ENCODE measurements at places on chromosomes 4 and X. TPM values are rescaled to one million over a fixed set of nuclear protein-coding genes. Genes with fewer than 3 reads are reported as not detected.

The FRMPD4 gene
- polyA plus RNA-seq, result 0.22 TPM

The DGKK gene
- not detected for polyA plus RNA-seq

The LONRF3 gene
- polyA plus RNA-seq, result 2.6 TPM

GRCh38 chr4:19309378-19309777 lies 942.3 kb upstream of the SLIT2 start:
- no peak for DNase-seq

GRCh38 chr4:58093352-58093751 lies 983.2 kb upstream of the IGFBP7 start:
- DNase-seq, result no peak
